Colonic mucosa (tissue), 4 donors: ENCODE measurements at places on chromosomes 3 and 15. TPM values are rescaled to one million over a fixed set of nuclear protein-coding genes. Genes with fewer than 3 reads are reported as not detected.

- no peaks in the 10 kb centered on the region for H3K36me3 ChIP-seq
- peaks cover 13% of the 10 kb centered on the region for H3K4me1 ChIP-seq
- H3K4me3 ChIP-seq = no peak overlapping the region
Measured at GRCh38 chr3:186094696-186095425, 14.0 kb downstream of the ETV5 start.

ABHD17C gene
- 152 TPM for total RNA-seq

FGF12 gene
- 0.48 TPM for total RNA-seq

- no peak overlapping the region for H3K27ac ChIP-seq
- DNase-seq = no peak
- H3K36me3 ChIP-seq = no peaks in the 10 kb centered on the region
- no peaks in the 10 kb centered on the region for H3K4me1 ChIP-seq
- no peaks in the 10 kb centered on the region for H3K27me3 ChIP-seq
- no peak overlapping the region for H3K4me3 ChIP-seq
Measured at GRCh38 chr3:179265092-179265491, 14.2 kb upstream of the KCNMB3 start.

DNA sequence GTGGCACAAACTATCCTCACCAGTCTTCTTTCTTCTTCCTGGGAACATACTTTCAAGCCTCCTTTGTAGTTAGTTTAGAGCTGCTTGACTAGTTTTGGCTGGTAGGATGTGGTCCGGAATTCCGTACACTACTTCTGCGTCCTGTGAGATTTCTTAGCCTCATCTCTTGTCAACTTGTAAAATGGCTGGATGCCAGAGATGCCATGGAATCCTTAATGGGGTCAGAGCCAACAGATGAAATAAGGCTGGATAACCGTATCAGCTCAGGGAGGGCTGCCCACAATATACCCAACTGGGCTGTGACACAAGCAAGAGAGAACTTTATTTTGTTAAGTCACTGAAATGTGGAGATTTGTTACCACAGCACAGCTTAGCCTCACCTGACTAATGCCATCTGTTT is 466.9 kb upstream of the MDFIC2 start:
- no peak overlapping the region for H3K4me3 ChIP-seq
- no peaks in the 10 kb centered on the region for H3K36me3 ChIP-seq
- no peaks in the 10 kb centered on the region for H3K27me3 ChIP-seq
- no peaks in the 10 kb centered on the region for H3K4me1 ChIP-seq
- no peak for DNase-seq

GRCh38 chr3:26099692-26100091 is 309.8 kb downstream of the OXSM start:
- no peak overlapping the region for H3K4me3 ChIP-seq
- no peak overlapping the region for H3K27ac ChIP-seq
- H3K36me3 ChIP-seq = no peaks in the 10 kb centered on the region
- no peak for DNase-seq

ZPLD1 gene
- total RNA-seq = 0.05 TPM

DNA sequence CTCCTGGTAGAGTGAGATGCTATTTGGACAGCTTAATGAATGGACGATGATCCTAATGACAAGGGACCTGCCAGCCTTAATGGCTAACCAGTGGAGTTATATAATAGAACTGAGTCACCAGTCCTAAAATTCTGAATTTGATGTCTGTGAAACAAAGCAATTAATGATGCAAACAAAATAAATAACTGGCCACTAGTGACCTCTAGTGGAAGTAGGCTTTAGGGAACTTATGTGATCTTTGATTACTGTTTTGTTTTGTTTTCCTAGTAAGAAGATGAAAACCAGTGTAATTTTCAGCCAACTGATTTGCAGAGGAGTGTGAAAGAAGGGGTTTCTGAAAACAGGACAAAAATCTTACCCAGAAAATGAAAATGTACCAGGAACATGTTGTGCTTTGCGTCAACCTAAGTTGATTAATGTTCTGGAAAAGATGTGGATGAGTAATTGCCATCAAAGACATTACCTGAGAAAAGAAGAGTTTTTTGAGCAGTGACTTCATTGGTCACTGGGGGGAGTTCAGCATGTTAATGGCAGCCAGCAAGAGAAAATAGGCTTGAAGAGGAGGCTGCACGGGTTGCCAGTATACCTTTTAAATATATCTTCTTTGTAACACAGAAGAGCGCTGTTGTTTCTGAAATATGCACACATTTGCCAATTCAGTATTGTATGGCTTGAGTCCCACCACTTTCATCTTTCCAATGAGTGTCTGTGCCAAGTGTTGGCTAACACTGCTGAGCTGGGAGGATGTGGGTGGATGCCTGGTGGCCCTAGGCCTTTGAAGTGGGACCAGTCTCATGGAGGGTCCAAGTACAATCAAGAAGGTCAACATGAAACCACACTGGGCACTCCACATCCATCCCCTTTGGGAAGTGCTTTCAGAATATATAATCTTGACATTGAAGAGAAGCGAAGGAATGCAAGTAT is 9.3 kb downstream of the VEPH1 start:
- no peaks in the 10 kb centered on the region for H3K4me1 ChIP-seq
- DNase-seq = no peak

- no peaks in the 10 kb centered on the region for H3K36me3 ChIP-seq
- H3K4me3 ChIP-seq = no peak overlapping the region
- no peaks in the 10 kb centered on the region for H3K27me3 ChIP-seq
Measured at GRCh38 chr15:86317384-86317740, 237.7 kb downstream of the AGBL1 start.

LARP6 gene
- 0.49 TPM for total RNA-seq

RPL39L gene
- 11.6 TPM for total RNA-seq

DNA sequence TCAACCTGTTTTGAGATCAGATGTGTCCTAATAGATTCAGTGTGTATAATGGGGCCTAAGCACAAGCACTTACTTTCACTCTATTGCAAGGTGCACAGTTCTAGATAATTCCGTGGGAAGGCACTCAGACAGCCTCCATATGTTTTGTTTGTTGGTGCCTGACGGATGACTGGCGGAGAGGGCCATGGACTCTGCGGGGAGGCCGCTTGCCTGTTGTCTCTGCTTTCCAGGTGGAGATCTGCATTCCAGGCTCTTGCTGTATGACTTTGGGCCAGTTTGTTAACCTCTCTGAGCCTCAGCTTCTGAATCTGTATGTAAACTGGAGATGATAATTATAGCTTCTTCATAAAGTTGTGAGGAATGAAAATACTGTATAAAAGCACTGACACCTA is 1.5 kb downstream of the IRAK2 start:
- no peaks in the 10 kb centered on the region for H3K4me1 ChIP-seq
- DNase-seq = no peak
- H3K4me3 ChIP-seq = no peak overlapping the region
- H3K36me3 ChIP-seq = no peaks in the 10 kb centered on the region

DNA sequence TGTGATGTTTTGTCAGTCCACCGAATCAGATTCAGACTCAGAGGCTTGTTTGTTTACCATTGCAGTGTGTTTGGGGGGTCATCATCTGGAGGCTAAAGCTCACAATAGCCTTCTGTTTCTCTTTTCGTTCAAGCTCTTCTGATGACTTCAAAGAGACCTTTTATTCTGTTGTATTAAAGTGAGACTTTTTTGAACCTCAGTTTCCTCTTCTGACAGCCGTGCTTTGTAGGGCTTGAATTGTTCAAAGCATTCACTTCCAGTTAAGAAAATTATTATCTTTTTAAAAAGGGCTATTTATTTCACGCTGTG is 1.3 kb downstream of the PXK start:
- H3K4me1 ChIP-seq = no peaks in the 10 kb centered on the region
- peak overlapping the region; percentile 76 for H3K4me3 ChIP-seq
- DNase-seq = no peak
- H3K36me3 ChIP-seq = no peaks in the 10 kb centered on the region
- peak overlapping the region; percentile 55 for H3K27ac ChIP-seq
- H3K27me3 ChIP-seq = no peaks in the 10 kb centered on the region

LRCH3 gene
- total RNA-seq = 33.5 TPM

DNA sequence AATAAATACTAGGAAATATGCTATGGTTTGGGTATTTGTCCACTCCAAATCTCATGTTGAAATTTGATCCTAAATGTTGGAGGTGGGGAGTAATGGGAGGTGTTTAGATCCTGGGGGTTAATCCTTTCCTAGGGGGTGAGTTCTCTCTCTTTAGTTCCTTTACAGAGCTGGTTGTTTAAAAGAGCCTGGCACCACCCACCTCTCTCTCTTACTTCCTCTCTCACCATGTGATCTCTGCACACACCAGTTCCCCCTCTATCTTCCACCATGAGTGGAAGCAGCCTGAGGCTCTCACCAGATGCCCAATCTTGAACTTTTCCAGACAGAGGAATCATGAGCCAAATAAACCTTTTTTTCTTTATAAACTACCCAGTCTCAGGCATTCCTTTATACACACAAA is 10.5 kb downstream of the SLC24A5 start:
- no peak overlapping the region for H3K27ac ChIP-seq
- H3K4me1 ChIP-seq = no peaks in the 10 kb centered on the region
- H3K36me3 ChIP-seq = no peaks in the 10 kb centered on the region
- H3K4me3 ChIP-seq = no peak overlapping the region

GRCh38 chr3:279325-279724 is 82.8 kb downstream of the CHL1 start:
- H3K36me3 ChIP-seq = no peaks in the 10 kb centered on the region
- no peaks in the 10 kb centered on the region for H3K27me3 ChIP-seq
- no peaks in the 10 kb centered on the region for H3K4me1 ChIP-seq
- H3K4me3 ChIP-seq = no peak overlapping the region
